ENCODE measurements at places on chromosomes 3 and 15.

DNA sequence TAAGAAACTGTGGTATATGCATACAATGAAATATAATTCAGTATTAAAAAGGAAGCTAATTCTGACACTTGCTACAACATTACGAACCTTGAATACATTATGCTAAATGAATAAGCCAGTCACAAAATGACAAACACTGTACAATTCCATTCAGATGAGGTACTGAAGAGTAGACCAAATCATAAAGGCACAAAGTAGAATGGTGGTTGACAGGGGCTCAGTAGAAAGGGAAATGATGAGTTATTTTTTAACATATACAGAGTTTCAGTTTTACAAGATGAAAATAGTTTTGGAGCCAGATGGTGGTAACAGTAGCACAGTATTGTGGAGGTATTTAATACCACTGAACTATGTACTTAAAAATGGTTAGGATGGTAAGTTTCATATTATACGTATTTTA lies 254.6 kb upstream of the RBMS3 start:
- no peak for DNase-seq

- DNase-seq: no peak
These were observed 54.5 kb downstream of the TMEM108 start for GRCh38 chr3:133092681-133093080.

DNA sequence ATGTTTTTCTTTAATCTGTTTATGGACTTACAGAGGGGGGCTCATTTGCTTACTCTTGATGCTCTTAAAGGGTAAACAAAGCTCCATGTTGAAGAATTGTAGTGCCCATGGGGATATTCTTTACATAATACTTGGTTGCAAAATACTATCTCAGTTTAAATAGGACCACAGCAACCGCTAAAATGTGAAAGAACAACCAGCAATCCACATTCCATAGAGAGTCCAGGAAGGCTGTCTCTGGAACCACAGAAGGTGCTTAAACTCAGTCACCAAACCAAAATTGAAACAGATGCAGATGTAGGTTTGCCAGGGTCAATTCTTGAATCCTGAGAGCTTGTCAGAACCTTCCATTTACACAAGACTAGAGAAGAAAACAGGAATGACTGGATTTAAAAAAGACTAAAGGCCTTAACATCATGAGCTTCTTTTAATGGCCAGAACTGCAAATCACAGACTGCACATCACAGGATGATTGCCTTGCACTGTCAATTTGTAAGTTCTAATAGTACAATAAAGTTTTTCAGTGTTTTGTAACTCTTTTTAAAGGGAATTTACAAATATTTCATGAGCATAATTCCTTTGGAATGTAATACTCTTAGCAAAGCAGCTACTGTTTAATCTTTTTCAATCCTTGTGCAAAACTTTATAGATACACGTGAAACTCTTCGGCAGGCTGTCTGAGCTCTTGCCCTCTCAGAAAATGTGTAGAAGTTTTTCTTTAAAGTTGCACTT lies 661.6 kb downstream of the SI start:
- DNase-seq: no peak

DNA sequence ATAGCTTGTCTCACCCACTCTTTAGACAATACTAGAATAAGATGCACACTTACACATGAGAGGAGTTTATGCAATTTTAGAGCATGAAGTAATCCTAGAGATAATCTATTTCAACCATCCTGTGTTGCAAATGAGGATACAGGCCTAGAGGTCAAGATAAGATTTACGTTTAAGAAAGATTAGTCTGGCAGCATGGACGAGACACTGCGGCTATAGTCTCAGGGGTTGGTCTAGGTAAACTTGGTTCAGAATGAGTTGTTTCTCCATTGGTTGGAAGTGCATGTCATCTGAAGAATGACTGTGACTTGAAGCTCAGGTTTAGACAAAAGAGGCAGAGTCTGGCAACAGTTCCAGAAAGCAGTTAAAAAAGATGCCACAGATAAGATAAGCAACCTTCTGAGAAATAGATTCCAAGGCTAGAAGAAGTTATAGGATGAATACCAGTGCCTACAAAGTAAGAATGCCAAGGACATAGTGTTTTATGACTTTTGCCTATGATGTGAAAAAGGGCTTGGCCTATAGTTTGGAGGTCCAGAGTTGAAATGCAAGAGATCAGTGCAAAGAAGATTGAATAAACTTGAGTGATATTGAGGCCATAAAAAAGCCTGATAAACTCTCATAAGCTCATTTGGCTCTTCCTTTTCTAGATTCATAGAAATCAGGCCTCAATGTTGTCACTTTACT lies 631.0 kb downstream of the SQOR start:
- DNase-seq: no peak

DNA sequence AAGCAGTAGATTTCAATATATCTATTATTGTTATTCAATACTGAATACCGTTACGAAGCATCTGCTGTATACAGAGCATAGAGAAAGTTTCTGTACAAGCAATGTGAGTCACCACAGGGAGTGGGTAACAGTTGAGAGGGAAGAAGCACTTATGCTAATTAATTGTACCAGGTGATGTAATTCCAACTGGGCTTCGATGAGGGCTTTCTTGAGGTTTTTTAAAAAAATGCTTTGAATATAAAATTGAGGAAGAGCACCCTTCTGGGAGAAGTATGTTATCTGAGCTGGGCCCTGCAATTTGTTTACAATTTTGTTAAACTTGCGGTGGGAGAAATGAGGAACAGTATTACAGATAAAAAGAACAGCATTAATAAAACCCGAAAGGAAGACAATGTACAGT lies 197.9 kb downstream of the TPRG1 start:
- no peak for DNase-seq

- no peak for DNase-seq
These were observed 4.5 kb downstream of the ADGRG7 start for GRCh38 chr3:100613721-100614390.

DNA sequence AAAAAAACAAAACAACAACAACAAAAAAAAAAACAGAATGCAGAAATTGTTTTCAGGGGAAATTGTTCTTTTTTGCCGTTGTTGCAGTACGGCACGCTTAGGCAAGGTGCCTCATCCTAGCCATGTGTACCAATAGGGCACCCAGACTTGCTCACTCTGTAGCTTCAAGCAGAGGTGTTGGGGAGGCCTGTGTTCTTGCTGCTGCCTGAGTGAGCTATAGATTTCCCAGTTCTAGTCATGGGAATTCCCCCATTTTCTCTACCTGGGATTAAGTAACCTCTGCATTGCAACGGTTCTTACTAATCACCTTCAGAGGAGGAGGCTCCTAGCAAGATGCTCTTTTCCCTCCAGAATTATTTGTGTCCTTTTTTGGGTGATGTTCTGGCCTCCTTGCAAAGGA lies 12.9 kb upstream of the PARL start:
- no peak for DNase-seq

- no peak for DNase-seq
These were observed 6.8 kb upstream of the TRH start for GRCh38 chr3:129967761-129968160.

All from GM12891 (cell line).